Effector memory CD8-positive, alpha-beta T cell (primary cell): ENCODE measurements at places on chromosomes 5 and 9.

DNA sequence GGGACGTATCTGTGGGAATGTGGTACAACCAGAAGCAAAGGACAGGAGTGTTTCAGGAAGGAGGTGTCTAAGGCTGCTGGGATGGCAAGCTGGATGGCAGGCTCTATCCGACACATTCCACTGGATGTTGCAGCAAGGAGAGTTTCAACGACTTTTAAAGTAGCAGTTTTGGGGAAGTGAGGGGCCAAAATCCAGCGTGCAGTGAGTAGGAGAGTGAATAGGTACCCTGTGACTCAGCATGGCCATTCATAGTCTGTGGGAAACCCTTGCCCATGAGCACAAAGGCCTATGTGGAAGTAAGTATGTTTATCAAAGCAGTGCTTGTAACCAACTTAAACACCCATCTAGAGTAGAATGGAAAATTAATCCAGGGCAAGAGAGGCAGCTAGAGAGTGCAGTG lies 664.7 kb downstream of the ACTL7B start:
- no peaks in the 10 kb centered on the region for H3K4me1 ChIP-seq
- no peak overlapping the region for H3K4me3 ChIP-seq
- no peak overlapping the region for H3K27ac ChIP-seq
- no peaks in the 10 kb centered on the region for H3K36me3 ChIP-seq
- H3K27me3 ChIP-seq, result no peaks in the 10 kb centered on the region

DNA sequence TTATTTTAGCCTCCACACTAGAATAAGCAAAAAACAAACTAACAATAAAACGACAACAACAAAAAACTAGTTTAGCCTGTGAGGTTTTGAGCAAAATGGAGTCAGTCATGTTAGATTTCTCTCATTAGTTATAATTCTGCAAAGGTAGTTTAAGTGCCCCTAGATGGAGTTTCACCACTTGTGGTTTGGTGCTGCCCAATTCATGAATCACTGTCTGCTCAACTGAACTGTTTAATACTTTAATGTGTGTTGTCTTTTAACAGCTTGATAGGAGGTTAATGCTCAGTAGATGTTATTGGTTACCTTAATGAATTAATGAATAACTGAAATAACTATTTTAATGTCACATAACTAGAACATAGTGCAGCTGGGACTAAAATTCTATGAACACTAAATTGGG lies 3.5 kb upstream of the PLAA start:
- no peak overlapping the region for H3K4me3 ChIP-seq
- H3K27me3 ChIP-seq, result no peaks in the 10 kb centered on the region
- H3K4me1 ChIP-seq, result peaks cover 20% of the 10 kb centered on the region
- H3K27ac ChIP-seq, result no peak overlapping the region

- no peak for DNase-seq
- no peaks in the 10 kb centered on the region for H3K4me1 ChIP-seq
- H3K4me3 ChIP-seq, result no peak overlapping the region
These were observed 294.8 kb downstream of the ASTN2 start for GRCh38 chr9:117120061-117120460.

DNA sequence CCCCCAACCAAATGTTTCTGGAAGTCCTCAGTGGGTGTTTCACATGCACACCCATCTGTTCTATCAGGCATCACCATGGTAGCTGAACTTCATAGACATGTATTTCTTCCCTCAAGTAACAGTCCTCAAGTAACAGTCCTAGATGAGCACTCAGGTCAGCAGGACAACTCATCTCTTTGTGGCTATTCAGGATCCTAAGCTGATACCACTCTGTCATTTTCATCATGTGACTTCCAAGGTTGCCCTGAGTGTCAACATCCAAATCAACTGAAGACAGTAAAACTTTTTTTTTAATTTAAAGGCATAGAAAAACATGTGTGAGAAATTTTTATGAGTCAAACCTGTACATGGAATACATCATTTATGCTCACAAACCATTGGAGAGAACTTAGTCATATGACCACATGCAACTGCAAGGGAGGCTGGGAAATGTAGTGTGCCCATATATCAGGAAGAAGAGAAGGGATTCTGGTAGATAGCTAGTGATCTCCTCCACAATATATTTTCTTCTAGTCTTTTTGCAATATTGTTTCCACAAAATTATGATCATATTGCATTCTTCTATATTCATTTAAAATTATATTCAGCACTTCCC lies 64.2 kb upstream of the FST start:
- no peak overlapping the region for H3K4me3 ChIP-seq
- H3K36me3 ChIP-seq, result no peaks in the 10 kb centered on the region
- DNase-seq, result no peak
- H3K27ac ChIP-seq, result no peak overlapping the region

- no peaks in the 10 kb centered on the region for H3K27me3 ChIP-seq
- DNase-seq, result no peak
- H3K4me1 ChIP-seq, result peaks cover 4% of the 10 kb centered on the region
- peaks cover 2% of the 10 kb centered on the region for H3K36me3 ChIP-seq
These were observed 32.9 kb downstream of the RALGPS1 start for GRCh38 chr9:126947529-126947928.

DNA sequence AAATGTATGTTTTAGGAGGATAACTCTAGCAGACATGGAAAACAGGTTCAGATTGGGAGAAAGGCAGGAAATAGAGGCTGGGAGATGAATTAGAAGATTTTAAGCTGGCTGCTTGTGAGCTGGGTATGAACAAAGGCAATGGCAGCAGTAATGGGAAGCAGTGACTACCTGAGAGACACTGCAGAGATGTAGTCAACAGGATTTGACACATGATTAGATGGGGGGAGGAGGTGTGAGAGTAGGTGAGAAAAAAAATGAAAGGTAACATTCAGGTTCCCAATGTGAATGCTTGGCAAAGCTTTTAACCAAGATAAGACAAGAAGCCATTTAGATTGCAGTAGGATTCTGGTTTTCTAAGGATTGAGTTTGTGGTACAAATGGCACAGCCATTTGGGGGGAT lies 22.8 kb upstream of the IFNE start:
- no peak overlapping the region for H3K27ac ChIP-seq
- peaks cover 3% of the 10 kb centered on the region for H3K36me3 ChIP-seq
- H3K4me3 ChIP-seq, result no peak overlapping the region
- no peaks in the 10 kb centered on the region for H3K27me3 ChIP-seq
- DNase-seq, result no peak

- DNase-seq, result no peak
- H3K36me3 ChIP-seq, result peaks cover 32% of the 10 kb centered on the region
- no peak overlapping the region for H3K27ac ChIP-seq
- H3K4me3 ChIP-seq, result peak overlapping the region; percentile 71
These were observed 3.7 kb downstream of the PIP5KL1 start for GRCh38 chr9:127926906-127927200.

DNA sequence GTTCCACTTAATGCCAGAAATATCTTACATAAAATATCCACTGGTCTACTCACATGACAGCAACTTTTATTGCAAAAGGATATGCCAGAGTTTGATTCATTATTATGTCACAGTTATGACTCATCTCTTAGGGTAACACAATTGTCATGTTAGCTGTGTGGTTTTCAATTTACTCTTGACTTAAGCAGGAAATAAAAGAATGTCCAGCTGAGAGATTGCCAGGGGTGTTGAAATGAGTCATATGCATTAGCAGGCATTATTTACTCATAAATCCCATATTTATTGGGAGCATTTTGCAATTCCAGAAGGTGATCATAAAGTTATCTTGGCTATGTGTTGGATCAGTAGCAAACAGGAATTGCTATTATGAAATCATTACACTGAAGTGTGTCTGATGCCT lies 1164.6 kb upstream of the CDH18 start:
- no peak overlapping the region for H3K4me3 ChIP-seq
- H3K4me1 ChIP-seq, result no peaks in the 10 kb centered on the region
- no peaks in the 10 kb centered on the region for H3K36me3 ChIP-seq
- H3K27me3 ChIP-seq, result no peaks in the 10 kb centered on the region
- H3K27ac ChIP-seq, result no peak overlapping the region

DNA sequence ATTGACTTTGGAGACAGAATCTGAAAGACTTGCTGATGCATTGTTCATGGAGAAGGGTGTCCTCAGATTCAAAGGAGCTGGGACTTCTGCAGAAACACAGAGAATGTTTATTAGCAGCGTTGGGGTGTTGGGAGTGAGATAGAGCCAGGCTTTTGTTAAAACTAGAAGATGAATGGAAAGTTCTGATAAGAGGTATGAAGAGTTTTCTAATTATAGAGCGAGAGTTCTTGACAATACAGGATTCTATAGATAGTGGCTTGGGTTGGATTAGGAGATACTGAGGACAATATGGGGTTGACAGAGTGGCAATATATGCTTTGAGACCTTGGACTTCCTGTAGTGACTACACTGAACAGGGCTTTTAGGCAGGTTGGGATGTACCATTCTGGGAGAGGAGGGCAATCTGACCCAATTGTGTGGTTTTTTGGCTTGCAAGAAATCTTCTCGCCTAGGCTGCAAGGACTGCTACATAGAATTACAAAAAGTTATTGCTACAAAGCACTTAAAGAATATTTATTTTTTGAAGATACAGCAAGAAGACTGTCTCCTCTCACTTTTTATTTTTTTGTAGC lies 83.1 kb downstream of the FER start:
- no peak overlapping the region for H3K27ac ChIP-seq
- no peaks in the 10 kb centered on the region for H3K36me3 ChIP-seq
- DNase-seq, result no peak
- H3K27me3 ChIP-seq, result no peaks in the 10 kb centered on the region

GRCh38 chr5:17989036-17989435 lies 354.8 kb downstream of the TAF11L14 start:
- H3K4me1 ChIP-seq, result no peaks in the 10 kb centered on the region
- no peak overlapping the region for H3K4me3 ChIP-seq
- DNase-seq, result no peak
- no peaks in the 10 kb centered on the region for H3K36me3 ChIP-seq
- no peaks in the 10 kb centered on the region for H3K27me3 ChIP-seq

DNA sequence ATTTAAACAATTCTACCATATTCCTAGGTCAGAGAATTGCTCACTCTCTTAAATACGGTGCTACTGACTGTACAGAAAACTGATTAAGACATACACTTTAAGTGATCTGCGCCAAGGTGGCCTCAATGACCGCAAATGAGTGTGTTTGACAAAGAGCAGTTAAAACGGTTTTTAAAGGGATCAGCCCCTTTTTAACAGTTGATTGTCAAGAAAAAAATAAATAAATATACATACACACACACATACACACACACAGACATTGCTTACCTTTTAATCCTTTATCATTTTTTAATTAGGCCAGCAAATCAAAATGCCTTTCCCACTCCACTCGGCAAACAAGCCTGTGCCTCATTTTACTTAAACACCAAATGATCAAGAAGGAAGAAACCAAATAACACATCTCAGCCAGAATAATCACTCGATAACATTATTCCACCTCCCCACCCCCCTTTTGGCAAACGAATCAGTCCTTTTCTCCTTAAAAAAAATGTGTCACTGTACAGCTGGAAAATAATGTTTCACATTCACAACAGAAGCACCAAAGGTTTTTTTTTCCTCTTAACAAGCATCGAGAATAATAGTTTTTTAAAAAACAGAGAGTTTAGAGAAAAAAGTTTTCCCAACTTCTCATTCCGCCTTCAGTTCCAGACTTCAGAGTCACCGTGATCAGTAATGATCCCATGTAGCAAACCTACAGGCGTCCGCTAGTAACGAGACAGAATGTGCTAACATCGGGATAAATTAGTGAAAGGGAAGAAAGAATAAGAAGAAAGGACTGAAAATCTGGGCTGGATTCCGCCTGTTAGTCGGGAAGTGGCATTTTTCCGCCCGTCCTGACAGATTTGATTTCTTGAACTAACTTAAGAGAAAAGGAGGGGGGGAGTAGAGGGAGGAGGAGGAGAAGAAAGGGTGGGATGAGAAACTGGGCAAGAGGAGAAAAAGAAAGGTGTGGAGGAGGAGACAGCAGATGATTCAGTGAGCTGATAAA lies at the start of gene ZNF608:
ZNF608 (minus strand) TSS at position 712 of the 988 bp plus-strand sequence. CDS start 1,650 bp downstream, outside the sequence.
- H3K27ac ChIP-seq, result no peak within 1 kb of the TSS
- H3K4me3 ChIP-seq, result no peak within 1 kb of the TSS
- no peak for DNase-seq
- no peaks in the 10 kb centered on the region for H3K36me3 ChIP-seq
- peaks cover 5% of the 10 kb centered on the region for H3K4me1 ChIP-seq
- H3K27me3 ChIP-seq, result peaks cover 37% of the 10 kb centered on the region

GRCh38 chr5:72040513-72040912 lies 66.8 kb upstream of the MAP1B start:
- H3K36me3 ChIP-seq, result peaks cover 3% of the 10 kb centered on the region
- H3K27ac ChIP-seq, result no peak overlapping the region
